GM12865 (cell line): ENCODE measurements at places on chromosomes 1 and 21.

DNA sequence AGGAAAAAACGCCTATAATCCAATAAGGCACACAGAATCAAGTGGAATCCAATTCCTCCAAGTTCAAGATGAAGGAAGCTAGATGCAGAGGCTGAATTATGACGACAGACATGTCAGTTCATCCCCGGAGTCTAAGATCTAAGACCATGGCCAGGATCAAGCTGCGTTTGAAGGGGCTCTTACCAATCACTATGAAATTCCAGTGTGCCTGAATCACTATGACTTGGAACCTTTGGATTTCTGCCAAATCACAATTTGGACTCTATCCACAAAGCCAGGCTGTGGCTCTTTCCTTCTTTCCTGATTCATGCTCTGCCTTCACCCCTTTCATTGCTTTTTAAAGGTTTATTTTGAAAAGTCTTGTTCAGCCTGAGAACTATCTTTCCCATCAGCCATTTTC, 17.1 kb downstream of the OLIG2 start:
- DNase-seq, result no peak

DNA sequence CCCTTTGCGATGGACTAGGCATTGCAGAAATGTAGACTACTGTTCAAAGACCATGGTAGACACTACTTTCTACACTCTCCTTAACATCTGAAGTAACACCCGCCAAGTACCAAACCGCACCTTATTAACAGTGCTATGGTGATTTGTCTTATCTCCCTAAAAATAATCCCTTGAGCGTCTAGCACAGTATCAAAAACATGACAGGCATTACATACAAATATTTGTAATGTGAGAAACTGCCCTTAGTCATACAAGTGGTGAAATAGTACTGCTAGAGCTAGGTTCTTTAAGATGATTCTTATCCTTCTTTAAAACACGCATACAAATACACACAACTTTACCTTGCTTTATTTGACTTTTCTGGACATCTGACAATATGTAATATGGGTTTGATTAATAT, 27.2 kb downstream of the PUM1 start:
- DNase-seq, result no peak

DNA sequence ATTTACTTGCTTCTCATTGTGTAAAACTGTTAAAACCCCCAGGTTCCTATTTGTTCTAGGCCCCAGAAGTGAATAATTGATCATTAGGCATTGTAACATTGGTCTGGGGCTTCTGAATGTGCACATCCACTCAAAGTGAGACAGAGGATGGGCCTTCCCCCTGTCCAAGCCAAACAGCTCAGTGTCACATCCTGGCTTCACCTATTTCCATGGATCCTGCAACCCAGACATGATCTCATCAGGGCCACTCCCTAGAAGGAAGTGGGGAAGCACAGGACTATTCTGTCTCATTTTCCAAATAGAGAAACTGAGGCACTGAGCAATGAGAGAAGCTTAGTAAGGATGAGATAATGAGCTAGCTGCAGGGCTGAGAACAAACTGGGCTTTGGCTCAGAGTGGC, 47.4 kb upstream of the TSPAN2 start:
- no peak for DNase-seq

- DNase-seq, result peak; percentile 65
Measured at GRCh38 chr1:64962441-64962840, 3.9 kb downstream of the JAK1 start.

DNA sequence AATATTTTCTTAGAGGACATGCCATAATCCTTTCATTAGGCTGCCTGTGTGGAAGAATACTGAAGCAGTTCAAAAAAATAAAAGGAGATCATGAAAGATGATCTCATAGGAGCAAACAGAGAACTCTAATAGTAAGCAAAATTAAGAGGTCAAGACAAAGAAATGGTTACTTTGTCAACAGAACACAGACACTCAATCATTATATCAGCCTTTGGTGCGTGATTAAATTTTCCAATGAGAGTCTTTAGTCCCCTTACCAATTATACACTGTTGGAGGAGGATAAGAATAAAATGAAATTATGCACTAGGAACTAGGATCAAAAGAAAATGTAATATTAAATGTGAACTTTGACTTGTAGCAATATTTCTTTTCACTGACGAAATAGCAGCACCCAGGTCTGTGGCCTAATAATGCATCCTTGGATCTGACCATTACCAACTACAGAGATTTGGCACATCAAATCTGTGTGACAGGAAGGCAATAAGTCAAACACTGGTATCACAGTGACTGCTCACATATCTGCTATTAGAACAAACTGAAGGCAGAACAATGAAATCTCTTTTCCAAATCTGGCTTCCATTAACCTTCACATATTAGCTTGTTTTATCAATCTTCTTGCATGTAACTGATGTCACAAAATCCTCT, 1812.9 kb downstream of the PLA2G4A start:
- no peak for DNase-seq

- no peak for DNase-seq
Measured at GRCh38 chr1:219143735-219144134, 29.9 kb upstream of the LYPLAL1 start.

- no peak for DNase-seq
Measured at GRCh38 chr1:17612831-17613230, 73.3 kb downstream of the ARHGEF10L start.

DNA sequence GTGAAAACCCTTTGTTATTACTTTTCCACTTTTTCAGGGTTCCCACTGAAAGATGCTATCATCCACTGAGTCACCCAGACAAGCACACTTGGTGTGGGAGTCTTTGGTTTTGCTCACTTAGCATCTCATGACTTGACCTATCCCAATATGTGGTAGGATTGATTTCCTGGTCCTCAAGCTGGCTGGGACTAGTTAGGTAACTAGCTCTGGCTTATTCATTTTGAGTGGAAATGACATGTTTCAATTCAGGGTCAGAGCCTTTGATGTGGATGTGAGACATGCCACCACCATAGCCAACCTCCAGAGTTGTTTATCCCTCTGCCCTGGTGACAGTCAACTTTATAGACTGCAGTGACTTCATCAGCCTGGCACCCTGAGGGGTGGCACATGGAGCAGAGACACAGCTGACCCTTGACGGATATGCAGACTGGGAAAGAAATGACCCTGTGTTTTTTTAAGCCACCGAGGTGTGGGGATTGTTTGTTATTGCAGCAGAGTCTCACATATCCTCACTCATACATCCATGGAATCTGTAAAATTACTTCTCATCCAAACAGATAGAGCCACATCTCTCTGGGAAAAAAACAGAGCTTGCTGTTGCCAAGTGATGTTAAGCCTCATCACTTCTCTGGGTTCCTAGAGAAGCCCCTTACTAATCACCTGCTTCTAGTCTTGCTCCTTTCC, 699.9 kb downstream of the MATN1 start:
- no peak for DNase-seq

GRCh38 chr1:242784807-242785206, 260.3 kb upstream of the PLD5 start:
- no peak for DNase-seq

DNA sequence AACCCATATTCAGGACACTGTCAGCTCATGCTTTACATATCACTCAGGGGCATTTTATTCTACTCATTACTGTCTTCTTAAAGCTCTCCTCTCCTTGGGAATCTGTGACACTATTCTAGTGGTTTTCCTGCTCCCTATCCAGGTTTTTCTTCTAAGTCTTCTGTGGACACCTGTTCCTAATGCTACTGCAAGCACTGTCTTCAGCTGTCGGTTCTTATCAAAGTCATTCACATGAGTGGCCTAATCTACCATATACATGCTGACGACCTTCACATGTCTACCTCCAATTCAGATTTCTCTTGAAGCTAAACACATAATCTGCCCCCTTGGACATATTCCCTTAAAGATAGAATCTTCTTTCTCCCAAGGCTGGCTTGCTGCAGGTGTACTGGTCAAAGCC, 39.8 kb upstream of the PRRX1 start:
- DNase-seq, result no peak

GRCh38 chr1:107883562-107883961, 81.4 kb downstream of the VAV3 start:
- peak; percentile 28 for DNase-seq
